NCI-H1417 (cell line): ENCODE measurements at places on chromosomes 6 and 20.

DNA sequence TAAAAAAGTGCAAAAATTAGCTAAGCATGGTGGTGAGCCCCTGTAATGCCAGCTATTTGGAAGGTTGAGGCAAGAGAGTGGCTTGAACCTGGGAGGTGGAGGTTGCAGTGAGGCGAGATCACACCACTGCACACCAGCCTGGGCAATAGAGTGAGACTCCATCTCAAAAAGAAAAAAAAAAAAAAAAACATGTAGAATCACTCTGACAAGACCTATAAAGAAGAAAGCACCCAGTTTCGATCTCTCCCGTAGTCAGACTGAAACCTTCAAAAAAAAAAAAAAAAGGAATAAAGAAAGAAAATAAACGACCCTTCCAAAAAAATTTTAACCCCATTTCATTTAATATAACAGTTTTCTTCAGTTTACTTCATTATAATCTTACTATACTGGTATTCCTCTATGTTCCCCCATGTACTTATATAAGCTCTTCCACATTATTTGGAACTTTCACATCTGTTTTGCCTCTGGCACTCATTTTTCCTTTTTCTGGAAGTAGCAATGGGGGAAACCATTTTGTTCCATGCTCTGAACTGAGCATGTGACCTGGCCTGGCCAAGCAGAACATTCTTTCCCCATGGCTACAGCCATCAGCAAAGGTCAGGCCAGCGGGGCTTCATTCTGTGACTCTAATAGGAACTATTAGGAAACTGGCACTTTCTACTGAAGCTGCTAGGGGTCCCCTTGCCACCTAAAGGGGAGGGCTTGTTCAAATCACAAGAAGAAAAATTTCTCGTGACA, 9.6 kb downstream of the SLC18B1 start:
- no peak for DNase-seq

GRCh38 chr6:1388630-1389368, 577 bp upstream of the FOXF2 start:
- DNase-seq: no peak

DNA sequence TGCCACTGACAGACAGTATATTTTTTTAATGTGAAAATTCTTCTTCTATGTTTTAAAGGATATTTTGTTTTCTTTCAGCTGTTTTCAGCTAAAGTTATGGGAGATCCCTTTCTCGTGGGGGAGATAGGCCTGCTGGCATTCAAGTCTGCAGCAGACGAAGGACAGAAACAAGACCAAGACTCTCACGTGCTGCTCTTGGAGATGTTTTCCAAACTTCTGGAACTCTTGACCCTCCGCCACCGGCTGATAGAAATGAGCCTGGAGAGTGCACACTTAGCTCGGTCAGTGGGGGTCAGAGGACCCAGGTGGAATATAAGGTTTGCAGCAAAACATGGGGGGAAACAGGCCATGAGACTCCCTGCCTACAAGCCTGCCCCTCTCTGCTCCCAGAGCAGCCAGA, 120.5 kb downstream of the CD164 start:
- DNase-seq: no peak

DNA sequence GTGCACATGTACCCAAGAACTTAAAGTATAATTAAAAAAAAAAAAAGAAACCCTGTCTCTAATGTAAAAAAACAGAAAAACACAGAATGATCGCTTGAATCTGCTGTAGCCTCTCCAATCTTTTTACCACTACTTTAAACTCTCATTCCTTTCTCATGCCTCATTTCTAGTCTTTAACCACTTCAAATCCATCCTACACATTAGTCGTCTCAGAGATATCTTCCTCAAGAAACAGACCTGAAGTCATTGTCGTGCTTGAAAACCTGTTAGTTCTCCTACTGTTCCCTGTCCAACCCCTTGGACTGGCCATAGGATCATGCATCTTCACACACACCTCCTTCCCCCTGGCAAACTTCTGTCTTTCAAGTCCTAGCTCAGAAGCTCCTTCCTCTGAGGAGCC, 112.1 kb upstream of the BCLAF1 start:
- DNase-seq: no peak

- DNase-seq: no peak
These were observed 739 bp downstream of the CTSZ start for GRCh38 chr20:59006167-59006863.

DNA sequence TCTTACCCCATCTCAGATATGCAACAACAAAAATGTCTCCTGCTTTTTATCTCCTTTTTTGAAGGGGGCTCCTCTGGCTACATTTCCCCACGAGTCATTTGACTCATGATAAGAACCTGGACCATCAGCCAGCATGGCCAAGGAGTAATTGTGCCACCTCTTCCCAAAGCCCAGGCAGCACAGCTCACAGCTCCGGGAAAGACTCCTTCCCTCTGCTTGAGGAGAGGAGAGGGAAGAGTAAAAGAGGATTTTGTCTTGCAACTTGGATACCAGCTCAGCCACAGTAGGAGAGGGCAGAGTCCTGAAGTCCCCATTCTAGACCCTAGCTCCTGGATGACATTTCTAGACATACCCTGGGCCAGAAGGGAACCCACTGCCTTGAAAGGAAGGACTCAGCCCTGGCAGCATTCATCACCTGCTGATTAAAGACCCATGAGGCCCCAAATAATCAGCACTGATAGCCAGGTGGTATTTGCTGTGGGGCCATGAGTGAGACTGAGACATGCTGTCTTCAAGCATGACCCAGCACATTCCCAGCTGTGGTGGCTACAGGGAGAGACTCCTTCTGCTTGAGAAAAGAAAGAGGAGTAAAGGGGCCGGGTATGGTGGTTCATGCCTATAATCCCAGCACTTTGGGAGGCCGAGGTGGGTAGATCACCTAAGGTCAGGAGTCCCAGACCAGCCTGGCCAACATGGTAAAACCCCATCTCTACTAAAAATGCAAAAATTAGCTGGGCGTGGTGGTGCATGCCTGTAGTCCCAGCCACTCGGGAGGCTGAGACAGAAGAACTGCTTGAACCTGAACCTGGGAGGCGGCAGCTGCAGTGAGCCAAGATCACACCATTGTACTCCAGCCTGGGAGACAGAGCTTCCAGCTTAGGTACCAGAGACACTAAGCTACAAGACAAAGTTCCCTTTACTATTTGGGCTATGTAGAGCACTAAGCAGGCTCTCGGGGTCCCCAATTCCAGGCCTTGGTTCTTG, 28.1 kb downstream of the NCOA6 start:
- DNase-seq: no peak

- no peak for DNase-seq
These were observed 184.3 kb upstream of the OLIG3 start for GRCh38 chr6:137678451-137678850.
